CD4-positive, alpha-beta memory T cell (primary cell): ENCODE measurements at places on chromosomes 11 and 22. TPM values are rescaled to one million over a fixed set of nuclear protein-coding genes. Genes with fewer than 3 reads are reported as not detected.

Gene MOV10L1
- not detected for polyA plus RNA-seq

Gene STARD10
- 24.9 TPM for polyA plus RNA-seq

Gene C11orf42
- not detected for polyA plus RNA-seq

Gene OR5P2
- not detected for polyA plus RNA-seq

Gene OSM
- 23.7 TPM for polyA plus RNA-seq
